ENCODE measurements at places on chromosomes 6 and 20. TPM values are rescaled to one million over a fixed set of nuclear protein-coding genes. Genes with fewer than 3 reads are reported as not detected.

Gene SLC22A1
- not detected for total RNA-seq

Gene DCDC2
- not detected for total RNA-seq

Gene MAFB
- 30.5 TPM for total RNA-seq

Gene GTSF1L
- total RNA-seq, result not detected

Gene HLA-DQA2
- not detected for total RNA-seq

Gene FHL5
- total RNA-seq, result 0.06 TPM

Gene RIPOR3
- 2.5 TPM for total RNA-seq

Gene PNLDC1
- 0.81 TPM for total RNA-seq

Gene GSTA2
- not detected for total RNA-seq

Gene SNAP91
- total RNA-seq, result not detected

Gene SLC17A2
- total RNA-seq, result not detected

Gene NINL
- total RNA-seq, result 9.4 TPM

Gene DPPA5
- not detected for total RNA-seq

Gene SLC24A3
- not detected for total RNA-seq

Gene PRDM13
- not detected for total RNA-seq

Gene MLIP
- total RNA-seq, result under 0.01 TPM

Gene GPLD1
- 0.44 TPM for total RNA-seq

Gene PSORS1C1
- 0.64 TPM for total RNA-seq

Gene NKX2-4
- not detected for total RNA-seq

Gene SLC22A3
- 6.3 TPM for total RNA-seq

Gene TMC2
- total RNA-seq, result not detected

Gene MOG
- total RNA-seq, result not detected

Gene GPX5
- not detected for total RNA-seq

Gene C6orf141
- 2.2 TPM for total RNA-seq

Gene MEI4
- total RNA-seq, result not detected

Gene HAO1
- not detected for total RNA-seq

Gene ZNF311
- total RNA-seq, result 0.56 TPM

Gene PAQR8
- 4.7 TPM for total RNA-seq

Gene WFDC5
- not detected for total RNA-seq

Gene WFDC12
- not detected for total RNA-seq

Gene SYNGAP1
- 8.1 TPM for total RNA-seq
